ENCODE measurements at places on chromosomes 2 and 18.

- no peak for DNase-seq
These were observed 2.2 kb upstream of the MAPRE2 start for GRCh38 chr18:35038881-35039491.

GRCh38 chr18:45802814-45803492 lies 22.5 kb upstream of the SIGLEC15 start:
- DNase-seq, result peak; percentile 42

DNA sequence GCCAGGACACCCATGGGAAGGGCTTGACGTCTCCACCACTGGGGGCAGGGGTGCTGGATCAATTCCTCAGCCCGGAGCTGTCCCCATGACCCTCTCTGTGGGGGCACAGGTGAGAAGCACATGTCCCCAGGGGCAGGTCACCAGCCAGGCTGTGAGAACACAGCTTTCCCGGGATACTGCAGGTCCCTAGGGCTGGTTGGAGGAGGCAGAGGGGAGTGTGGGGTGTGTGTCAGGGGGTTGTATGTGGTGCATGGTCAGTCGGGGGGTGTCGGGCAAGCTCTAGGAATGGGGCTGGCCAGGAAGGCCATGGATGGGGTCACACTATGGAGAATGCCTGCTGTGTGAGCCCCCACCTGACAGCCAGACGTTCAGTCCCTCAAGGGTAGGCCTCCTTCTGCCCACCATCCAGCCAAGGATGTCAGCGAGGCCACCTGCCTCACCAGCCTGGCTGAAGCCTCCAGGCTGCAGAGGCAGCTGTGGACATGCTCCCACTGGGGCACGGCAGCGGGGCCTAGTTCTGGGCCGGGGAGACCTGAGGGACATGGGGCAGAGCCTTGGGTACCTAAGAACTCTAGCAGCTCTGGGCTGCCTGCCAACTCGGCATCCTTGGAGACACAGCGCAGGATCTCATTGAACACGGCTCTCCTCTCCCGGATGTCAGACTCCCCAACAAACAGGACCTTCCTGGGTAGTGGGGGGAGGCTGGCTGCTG lies 10.3 kb downstream of the HS1BP3 start:
- DNase-seq, result no peak

DNA sequence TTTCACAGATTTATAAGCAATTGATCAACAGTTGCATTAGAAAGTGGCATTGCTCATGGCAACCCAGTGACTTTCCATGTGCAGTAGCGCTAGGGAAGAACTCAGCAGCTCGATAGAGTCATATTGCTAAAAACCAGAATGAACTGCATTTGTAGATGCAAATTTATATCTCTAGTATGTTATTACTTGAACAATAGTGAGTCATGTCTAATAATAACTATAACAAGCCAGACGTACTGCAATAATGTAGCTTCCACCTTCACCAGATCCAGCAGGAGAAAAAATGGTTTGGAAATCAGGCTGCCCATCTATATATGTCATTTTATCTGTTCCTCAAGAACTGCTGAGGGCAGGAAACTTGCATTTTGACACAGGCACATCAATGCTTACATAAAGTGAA lies 66.5 kb upstream of the FIGN start:
- DNase-seq, result no peak

DNA sequence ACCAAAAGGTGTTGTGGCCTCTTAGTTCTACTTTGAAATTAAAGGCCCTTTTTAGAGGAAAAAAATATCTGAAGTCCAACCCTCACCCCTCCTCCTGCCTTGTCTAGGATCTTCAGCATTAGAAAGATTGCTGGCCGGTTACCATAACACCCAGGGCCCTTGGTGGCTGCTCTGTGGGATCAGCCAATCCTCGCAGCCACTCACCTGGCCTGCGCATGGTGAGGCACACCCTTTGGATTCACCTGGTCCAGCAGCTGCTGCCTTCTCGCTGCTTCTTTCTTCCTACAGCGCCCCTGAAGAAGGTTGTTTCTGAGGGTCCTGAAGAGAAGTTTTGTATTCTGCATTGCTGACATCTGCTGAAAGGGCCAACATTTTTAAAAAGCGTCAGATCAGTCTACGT lies 25.2 kb downstream of the DYTN start:
- DNase-seq, result no peak

DNA sequence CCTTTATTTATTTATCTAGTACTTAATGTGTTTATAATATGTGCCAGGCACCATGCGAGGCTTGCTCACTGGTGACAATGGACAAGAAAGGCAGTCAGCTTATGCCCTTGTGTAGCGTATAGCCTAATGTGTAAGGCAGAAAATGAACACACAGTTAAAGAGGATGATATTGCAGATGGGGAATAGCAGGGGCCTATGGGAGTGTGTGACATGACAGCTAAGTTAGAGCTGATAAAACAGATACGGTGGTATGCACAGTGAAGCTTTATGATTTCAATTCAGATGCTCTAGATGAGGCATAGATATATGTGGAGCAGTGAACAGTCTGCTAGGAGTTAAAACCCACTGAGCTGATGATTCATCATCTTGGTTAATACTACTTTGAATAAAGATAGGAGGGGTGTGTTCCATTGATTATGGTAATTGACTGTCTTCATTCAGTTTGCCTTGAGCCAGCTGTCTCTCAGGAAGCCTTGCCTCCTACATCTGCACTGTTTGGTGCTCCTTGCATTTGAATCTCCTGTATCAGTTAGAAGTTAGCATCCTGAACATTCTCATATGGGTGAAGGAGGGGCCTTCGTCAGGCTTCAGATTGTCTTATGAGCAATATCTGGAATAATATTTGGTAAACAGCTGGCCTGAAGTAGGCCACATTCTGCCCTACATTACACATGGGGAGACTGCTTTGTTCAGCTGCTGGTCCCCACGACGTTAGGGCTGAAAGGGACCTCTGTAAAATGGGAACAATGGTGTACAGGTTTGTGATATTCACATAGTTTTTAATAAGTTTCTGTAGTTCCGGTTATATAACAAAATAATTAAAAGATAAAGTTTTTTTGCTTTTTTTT lies 13.2 kb downstream of the MAP4K4 start:
- no peak for DNase-seq

DNA sequence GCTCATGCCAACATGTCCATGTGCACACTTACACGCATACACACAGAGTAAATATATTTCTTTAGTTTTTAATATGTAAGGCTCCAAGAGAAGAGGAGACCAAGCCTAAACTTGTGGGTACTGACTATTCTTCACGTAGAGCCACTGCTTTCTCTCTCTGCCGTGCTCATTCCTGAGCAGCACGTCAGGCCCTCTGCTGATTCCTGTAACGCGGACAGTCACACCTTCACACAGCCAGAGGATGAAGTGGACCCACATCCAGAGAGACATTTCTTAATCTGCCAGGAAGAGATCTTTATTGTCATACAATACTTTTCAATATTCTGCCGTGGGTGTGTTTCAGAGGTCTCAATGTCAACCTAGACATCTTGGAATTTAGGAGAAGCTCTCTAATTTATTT lies 560.7 kb downstream of the STK39 start:
- DNase-seq, result no peak

- no peak for DNase-seq
These were observed 300.8 kb downstream of the CNTNAP5 start for GRCh38 chr2:124325667-124326440.

DNA sequence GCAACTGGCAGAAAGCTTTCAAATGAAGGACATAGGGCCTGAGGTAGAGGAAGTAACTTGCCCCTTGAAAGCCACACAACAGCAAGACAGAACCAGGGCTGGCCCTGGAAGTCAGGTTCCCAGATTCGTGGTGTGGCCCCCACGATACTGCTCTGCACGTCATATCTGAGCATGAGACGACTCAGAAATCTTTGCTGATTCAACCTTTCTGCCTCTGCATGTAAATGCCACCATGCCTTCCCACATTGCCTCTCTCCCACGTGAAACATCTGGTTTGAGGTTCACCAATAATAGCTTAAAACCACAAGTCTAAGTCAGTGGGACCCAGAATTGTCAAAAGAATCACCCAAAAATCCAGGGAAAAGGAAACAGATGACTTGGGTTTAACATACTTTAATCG lies 214.0 kb upstream of the TRIB2 start:
- DNase-seq, result no peak

GRCh38 chr18:63142594-63143225 lies 176.9 kb downstream of the BCL2 start:
- DNase-seq, result no peak

GRCh38 chr2:98935777-98936352 lies at the start of gene CRACDL:
CRACDL (minus strand) TSS chr2:98936225; CDS start chr2:98846800, 89,425 bp downstream.
- DNase-seq, result no peak

DNA sequence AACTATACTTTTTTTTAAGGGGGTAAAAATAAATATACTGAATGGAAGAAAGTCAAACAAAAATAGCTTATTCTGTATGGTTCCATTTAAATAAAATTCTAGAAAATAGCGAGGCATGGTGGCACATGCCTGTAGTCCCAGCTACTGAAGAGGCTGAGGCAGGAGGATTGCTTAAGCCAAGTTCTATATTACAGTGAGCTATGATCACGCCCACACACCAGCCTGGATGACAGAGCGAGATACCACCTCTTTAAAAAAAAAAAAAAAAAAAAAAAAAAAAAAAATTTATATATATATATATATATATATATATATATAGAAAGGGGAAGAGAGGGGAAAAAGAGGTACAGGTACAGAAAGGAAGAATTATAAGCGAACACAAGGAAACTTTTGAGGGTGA lies 77.7 kb downstream of the MEMO1 start:
- no peak for DNase-seq

- DNase-seq, result no peak
These were observed 141.2 kb downstream of the CABLES1 start for GRCh38 chr18:23276451-23276850.

DNA sequence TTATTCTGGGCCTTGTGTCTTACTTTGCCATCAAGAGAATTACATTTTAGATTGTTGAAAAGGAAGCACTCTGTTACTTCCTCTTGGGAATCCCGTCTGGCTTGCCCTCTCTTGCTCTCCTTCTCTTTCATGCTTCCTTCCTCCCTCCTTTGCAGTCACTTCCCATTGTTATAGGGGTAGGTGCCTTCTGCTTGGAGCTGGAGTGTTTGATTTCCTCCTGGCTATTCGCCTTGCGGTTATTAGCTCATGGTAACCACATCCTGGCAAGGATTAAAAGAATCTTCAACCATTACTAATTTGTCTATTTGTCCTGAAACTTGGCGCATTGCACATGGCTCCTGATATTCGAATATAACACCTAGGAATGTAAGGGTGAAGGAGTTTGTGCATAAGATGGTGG lies 115.0 kb downstream of the CERS6 start:
- DNase-seq, result no peak

DNA sequence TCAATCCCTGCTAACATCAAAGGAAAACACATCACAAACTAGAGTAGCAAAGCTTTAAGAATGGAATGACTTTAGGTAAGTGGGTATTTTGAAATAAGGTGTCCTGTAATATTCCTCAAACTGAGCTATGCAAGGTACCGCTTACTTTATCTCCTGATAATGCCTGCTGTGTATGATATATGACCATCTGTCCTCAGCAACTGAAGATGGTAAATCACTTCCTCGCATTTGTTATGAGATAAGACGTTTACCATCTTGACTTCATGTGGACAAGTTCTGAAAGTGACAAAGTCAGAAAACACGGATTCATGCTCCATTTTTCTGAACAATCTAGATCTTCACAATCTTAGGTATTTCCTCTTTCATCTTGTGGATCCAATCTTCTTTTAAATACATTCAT lies 49.3 kb upstream of the PTPRM start:
- no peak for DNase-seq

Data from T1000 (cell line).